Kidney capillary endothelial cell (primary cell): ENCODE measurements at places on chromosomes 7 and 10.

DNA sequence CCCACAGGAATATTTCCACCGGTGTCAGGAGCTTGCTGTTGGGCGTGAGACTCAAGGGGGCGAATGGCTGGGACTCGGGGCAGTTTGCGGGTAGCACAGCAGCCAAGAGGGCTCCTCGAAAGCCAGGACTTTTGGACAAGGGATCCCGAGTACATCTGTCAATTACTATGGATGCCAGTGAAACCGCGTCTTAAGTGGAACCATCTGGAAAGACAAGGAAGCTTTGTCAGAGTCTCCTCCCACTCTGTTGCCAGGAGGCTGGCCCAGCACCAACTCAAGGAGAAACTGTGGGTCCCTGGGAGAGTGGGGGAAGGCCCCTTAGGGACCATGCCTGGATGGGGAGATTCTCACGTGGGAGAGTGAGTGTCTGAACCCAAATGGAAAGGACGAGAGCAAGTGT, 57.1 kb downstream of the C10orf143 start:
- DNase-seq, result no peak

DNA sequence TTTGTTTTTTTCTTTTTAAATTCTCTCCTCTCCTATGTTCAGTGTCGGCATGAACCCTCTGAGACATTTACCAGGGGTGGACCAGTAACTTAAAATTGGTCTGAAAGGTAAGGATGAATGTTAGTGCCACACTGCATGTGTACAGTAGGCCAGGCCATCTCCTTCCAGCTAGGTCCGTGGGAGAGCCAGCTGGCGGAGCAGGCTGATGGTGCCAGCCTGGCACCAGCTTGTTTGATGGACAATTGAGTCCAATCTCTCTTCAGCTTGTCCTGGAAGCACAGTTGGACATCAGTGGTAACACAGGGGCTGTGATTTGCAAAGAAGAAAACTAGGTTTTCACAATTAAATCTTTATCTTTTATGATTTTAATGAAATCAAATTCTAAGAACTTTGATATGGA, 136.5 kb downstream of the CNNM2 start:
- no peak for DNase-seq

- DNase-seq, result no peak
Measured at GRCh38 chr7:102310414-102310815, 23.7 kb downstream of the SH2B2 start.

GRCh38 chr10:79292891-79293746, 54.1 kb upstream of the PPIF start:
- no peak for DNase-seq

DNA sequence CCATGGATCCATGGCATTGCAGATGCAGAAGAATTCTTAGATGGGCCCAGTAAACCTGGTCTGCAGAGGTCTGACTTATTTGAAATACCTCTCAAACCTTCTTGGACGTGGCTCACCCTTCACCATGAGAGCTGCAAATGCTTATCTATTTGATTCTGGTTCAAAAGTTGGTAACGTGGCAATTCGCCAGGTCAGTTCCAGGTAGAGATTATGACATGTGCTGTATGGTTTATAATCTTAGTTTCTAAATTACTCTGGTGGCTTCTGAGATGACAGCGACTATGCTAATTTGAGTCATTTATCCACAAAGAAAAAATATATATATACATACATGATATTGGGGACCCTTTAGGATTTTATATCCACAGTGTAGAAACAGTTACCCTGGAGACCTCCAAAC, 68.8 kb downstream of the NRP1 start:
- DNase-seq, result no peak

GRCh38 chr10:99329554-99330346, 594 bp downstream of the CNNM1 start:
- no peak for DNase-seq

GRCh38 chr7:41608447-41608846, 94.4 kb downstream of the INHBA start:
- DNase-seq, result no peak

- DNase-seq, result no peak
Measured at GRCh38 chr10:59606551-59606961, 103.1 kb downstream of the SLC16A9 start.
